ENCODE measurements at places on chromosomes 1 and 21.
A peak's percentile ranks its signal among the peaks of the same experiment; 100 is the strongest.

DNA sequence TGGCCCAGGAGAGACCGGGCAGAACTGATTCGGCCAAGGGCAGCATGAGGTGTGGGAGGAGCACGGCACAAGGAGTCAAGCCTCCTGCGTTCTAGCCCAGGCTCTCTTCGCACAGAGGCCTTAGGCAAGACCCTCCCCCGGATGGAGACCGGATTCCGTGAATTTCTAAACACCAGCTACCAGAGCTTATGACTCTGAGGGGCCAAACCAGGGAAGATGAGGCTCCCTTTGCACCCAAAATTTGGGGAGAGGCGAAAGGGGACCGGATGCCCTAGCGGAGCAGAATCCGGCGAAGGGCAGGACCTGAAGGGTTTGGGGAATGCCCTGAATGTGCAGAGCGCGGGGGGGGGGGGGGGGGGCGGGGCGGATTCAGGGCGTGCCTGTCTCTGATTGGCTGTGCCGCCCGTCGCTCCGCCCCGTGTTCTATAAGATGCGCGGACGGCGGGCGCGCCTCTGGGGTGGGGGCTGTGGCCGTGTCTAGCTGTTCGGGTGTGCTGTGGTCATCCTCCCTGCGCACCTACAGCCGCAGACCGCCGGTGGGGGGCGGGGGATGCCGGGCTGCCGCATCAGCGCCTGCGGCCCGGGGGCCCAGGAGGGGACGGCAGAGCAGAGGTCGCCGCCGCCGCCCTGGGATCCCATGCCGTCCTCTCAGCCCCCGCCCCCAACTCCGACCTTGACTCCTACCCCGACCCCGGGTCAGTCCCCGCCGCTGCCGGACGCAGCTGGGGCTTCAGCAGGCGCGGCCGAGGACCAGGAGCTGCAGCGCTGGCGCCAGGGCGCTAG, at the start of gene TRNP1:
Gene TRNP1 (plus strand): TSS at position 456 of the 783 bp plus-strand sequence. CDS start 95 bp downstream, at position 551.
- peak; percentile 68 for DNase-seq

DNA sequence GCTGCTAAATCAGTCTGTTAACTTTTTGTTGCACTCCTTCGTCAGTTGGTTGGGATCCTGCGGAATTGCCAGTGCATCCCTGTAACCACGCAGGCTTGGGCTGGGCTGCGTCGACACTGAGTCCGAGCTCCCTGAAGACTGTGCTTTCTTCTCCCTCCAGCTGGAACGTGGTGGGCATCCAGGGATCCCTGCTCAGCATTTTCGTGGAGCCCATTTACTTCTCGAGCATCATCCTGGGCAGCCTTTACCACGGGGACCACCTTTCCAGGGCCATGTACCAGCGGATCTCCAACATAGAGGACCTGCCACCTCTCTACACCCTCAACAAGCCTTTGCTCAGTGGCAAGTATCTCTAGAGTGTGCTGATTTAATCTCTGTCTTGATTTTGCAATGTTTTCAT, 83.3 kb downstream of the POFUT2 start:
- DNase-seq: no peak

GRCh38 chr1:3954170-3955169, 54.4 kb upstream of the C1orf174 start:
- DNase-seq: no peak

GRCh38 chr21:14438211-14438610, 55.3 kb upstream of the HSPA13 start:
- no peak for DNase-seq

- no peak for DNase-seq
Observed at GRCh38 chr1:93620172-93620840, 61.3 kb downstream of the BCAR3 start.

GRCh38 chr21:28543975-28544374, 448.7 kb downstream of the LTN1 start:
- no peak for DNase-seq

GRCh38 chr1:247840818-247841217, 878 bp downstream of the OR11L1 start:
- no peak for DNase-seq

GRCh38 chr21:21468003-21468402, 469.8 kb downstream of the NCAM2 start:
- no peak for DNase-seq

GRCh38 chr1:225597926-225598575, 54.9 kb downstream of the ENAH start:
- DNase-seq: peak; percentile 37

DNA sequence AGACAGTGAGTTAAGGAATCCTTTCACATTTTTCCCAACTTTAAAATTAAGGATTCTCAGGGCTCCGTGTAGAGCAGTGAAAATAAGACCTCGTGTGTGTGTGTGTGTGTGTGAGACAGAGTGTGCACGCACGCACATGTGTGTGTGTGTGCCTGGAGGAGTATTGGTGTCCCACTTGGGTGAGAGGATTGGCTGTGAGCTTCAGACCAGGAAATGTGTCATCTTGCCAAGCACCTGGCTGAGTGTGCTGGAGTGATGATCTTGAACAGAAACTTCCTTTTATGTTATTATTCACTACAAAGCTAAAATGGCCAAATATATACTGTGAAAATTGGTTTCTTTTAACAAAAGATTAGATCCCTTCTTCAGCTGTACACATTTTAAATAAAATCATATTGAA, 35.2 kb upstream of the NTPCR start:
- DNase-seq: peak; percentile 48

DNA sequence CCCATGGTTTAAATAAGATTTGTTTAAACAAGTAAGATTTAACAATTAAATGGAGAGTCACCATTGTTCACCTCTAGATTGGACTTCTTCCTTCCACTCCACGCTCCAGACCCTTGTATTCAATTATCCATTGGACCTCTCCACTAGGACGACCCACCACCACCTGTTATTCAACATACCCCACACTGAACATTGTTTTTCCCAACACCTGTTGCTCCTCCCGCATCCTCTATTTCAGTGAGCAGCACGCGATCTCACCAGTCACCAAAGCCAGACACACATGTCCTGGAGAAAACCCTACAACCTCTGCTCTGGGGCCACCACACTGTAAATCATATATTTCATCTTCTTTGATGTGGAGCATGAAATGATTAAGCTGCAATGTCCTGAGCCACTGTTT, 28.6 kb downstream of the ATP8B2 start:
- no peak for DNase-seq

DNA sequence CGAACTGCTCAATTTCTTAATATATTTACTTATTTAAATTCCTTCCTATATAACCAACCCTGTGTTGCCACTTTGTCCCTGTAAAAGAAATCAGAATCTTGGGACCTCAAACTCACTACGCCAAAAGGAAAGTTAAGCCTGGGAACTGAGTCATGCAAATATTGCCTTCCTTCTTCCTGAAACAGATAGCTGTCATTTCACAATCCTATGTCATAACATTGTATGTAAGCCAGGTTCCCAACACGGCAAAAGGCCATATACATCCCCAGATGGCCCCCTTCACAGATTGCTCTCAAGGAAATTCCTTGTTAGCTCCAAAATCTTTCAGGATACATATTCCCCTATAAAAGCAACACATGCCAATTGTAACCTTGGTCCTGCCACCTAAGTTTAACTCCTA, 39.7 kb downstream of the C21orf91 start:
- DNase-seq: no peak

- DNase-seq: no peak
Observed at GRCh38 chr1:64539289-64539688, 69.4 kb downstream of the CACHD1 start.

- peak; percentile 94 for DNase-seq
Observed at GRCh38 chr21:34702341-34703170, 33.8 kb downstream of the CLIC6 start.

DNA sequence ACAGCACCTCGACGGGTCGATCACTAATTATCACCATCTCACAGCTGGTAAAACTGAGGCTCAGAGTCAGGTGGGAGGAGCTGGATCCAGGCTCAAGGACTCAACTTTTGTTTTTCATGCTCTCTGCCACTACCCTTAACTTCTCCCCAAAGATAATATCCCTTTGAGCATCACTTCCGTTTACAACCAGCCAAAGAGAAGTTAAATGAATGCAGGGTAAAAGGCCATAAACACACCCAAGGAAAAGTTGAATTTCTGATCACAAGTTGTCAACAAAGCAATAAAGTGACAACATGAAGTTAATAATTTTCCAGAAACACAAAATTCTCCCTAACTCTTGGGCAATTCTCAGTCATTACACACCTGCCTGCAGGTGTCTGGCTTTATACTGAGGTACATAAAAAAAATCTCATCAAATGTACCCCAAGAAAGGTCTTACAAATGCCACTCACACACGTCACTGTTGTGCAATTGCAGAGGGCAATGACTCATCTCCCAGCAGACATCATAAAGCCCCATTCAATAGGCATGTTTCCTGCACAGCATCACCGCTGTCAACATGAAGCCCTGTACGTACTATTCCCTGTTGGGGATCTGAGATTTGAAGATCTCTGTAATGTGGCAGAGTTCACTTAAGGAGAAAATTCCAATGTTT, 3.4 kb downstream of the OR2T11 start:
- no peak for DNase-seq

DNA sequence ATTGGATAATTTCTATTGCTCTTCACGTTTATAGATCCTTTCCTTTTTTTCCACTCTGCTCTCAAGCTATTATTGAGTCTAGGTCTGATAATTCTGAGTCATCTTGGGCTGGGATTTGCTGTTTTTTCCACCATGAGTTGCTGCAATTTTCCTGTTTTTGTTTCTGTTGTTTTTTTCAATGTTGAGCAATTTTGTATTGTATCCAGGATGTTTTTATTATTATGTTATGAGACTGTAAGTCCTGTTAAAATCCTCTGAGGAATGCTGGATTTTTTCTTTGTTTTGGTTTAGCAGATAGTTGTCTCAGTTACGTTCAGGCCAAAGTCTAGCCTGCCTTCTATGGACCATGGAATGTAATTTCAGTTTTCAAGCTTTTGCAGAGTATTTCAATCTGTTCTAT, 13.0 kb upstream of the SLC35A3 start:
- no peak for DNase-seq

DNA sequence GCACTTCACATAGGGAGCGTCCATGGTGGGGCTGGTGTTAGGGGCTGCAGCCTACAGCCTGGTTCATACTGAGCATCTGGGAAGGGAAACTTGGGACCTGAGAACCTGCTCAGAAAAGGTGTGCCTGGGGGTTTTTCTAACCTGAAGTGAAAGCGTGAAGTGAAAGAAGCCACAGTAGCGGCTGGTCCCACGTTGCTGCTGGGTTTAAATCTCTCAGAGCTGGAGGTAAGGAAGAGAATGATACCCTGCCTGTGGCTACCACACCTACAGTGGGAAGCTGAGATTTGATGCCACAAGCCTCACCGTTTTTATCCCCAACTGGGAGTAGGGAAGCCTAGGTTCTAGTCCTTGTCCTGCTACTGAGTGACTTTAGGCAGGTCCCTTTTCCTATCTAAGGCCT, 21.0 kb upstream of the FUCA1 start:
- DNase-seq: no peak

DNA sequence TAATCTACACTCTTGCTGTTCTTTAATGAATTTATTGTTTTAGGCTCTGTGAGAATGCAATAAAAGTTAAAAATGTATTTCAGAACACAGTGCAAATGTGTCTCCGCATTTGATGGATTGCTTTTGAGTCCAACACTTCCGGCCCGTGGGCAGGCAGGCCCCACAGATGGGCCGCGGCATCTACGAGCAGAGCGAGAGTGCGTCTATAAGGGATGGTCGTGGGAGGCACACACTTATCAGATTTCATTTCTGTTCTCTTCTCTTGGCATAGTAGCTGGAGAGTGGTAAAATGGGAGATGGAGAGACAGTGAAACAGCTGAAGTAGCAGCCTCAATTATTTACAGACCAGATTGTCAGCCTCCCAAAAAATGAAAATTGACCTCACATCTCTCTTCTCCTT, 134.2 kb downstream of the NAV1 start:
- DNase-seq: no peak

DNA sequence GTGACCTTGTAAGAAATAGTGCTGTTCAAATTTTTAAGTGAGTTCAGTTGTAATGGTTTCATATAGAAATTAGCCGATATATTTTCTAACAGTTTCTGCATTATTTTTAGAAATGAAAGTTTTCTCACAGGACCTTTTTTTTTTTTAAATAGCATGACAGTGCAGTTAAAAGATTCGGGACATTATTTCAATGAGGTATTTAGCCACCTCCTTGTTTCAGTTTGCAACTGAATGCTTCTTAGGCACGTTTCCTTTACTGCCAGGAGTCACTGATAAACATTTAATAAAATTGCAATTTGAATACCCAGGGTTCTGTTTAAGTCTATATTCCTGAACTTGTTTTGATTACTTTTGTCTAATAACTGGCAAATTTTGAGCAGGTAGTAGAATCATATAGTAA, 304.7 kb downstream of the TM2D1 start:
- DNase-seq: no peak

- peak; percentile 30 for DNase-seq
Observed at GRCh38 chr1:23742670-23743286, 493 bp upstream of the ELOA start.

- DNase-seq: no peak
Observed at GRCh38 chr1:37892151-37893047, 33.0 kb upstream of the MTF1 start.

- no peak for DNase-seq
Observed at GRCh38 chr1:92839442-92839841, 7.6 kb downstream of the RPL5 start.

- DNase-seq: no peak
Observed at GRCh38 chr1:164764333-164764732, 205.3 kb downstream of the PBX1 start.

DNA sequence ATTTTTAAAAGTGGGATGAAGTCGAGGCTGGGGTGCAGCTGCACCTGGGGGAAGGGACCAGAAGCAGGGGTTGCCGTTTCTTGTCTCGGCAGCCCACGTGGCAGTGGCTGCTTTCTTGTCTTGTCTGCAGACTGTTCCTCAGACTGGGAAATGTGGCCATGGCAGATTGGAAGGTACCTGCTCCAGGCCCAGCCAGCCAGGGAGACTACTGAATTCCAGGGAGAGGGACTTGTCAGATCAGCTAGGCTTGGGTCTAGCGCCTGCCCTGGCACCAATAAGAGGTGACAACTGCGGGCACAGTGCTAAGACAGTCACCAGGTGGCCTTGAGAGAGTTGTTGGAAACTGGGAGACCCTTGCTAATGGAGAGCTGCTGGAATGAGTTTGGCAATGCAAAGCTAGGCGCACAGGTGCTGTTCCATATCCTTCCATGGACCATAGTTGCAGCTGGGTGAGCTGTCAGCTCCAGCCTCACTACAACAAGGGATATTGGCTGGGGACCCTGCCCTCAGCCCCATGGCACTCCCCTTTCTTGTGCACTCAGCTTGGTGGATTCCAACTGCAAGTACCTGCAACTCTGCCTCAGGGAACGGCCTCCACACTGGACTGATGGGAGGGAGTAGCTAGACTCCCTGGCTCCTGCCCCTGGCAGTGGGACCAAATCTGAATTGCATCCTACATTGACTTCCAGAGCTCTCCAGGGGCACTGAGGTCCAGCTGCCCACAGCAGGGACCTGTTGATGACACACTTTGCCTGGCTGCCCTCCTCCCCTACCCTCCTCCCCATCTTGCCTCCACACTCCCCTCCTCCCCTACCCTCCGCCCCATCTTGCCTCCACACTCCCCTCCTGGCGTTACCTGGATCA, 9.9 kb upstream of the IL22RA1 start:
- DNase-seq: no peak
